ENCODE measurements at places on chromosomes 3 and 15. TPM values are rescaled to one million over a fixed set of nuclear protein-coding genes. Genes with fewer than 3 reads are reported as not detected.

SUCLG2 gene
- total RNA-seq = 78.0 TPM

DNA sequence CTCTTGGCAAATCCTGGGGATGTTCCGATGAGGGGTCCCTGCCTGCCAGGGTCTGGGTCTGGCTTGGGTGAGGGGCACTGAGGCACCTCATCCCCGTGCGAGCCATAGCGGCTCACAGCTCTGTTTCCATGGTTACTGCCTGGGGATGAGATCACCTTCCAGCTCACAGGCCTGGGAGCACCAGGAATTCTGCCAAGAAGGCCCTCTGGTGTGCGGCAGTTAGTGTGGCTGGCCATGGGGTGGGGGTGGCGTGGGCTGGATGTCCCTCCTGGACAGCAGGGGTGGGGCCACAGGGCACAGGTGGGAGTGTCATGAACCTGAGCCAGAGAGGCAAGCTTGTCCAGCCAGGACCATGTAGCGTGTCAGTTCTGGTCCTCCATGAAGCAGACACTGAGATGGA is 22.1 kb upstream of the PRR23E start:
- peak; percentile 49 for ATAC-seq

- no peak for ATAC-seq
Observed at GRCh38 chr3:164380156-164380555, 698.1 kb downstream of the SI start.

MEIS2 gene
- 21.5 TPM for total RNA-seq

DNA sequence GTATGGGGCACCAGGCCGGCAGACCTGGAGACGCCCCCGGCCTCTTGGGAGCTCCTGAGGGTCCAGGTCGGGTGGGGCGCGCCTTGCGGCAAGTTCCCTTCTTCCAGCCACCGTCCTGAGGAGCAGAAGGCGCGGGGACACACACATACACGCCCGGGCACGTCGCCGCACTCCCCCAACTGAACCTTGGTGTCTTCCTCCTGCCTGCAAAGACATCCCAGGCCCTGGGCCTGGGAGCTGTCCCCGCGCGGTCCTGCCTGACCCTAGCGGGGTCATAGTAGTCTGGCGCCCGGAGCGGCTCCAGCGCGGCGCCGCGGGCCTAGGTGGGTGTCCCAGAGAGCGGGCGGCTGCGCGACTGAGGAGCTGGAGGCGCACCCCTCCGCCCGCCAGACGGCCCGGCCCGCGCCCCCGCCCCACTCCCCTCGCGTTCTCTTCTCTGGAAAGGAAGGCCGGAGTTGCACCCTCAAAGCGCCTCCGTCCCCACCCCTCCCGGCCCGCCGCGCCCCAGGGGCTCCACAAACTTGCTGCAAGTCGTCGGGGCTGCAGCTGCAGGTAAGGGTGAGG is 185.9 kb upstream of the LINGO1 start:
- no peak for ATAC-seq

- peak; percentile 90 for ATAC-seq
Observed at GRCh38 chr3:135487261-135487660, 478.3 kb upstream of the PPP2R3A start.

DNA sequence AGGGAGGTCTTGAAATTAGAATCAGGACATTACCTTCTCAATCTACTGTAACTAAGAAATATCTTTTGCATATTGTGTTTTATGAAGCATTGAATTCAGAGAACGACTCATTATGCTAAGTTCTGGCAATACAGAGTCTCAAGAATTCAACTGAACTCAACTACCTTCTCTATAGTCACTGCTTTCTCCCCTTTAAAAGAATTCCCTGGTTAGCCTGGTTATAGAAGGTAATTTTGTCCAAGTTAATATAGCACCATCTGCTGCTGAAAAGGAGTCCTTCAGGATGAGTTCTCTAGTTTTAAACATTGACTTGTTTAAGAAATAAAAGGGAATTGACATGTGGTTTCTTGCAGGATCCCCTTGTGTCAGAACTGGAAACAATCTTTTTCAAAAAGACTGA is 60.2 kb downstream of the IL16 start:
- no peak for ATAC-seq

GRCh38 chr3:21919383-21919782 is 168.4 kb upstream of the ZNF385D start:
- peak; percentile 60 for ATAC-seq

- no peak for ATAC-seq
Observed at GRCh38 chr3:57779666-57780065, 23.6 kb downstream of the SLMAP start.

ZNF860 gene
- 0.78 TPM for total RNA-seq

- no peak for ATAC-seq
Observed at GRCh38 chr3:124007186-124007585, 15.3 kb upstream of the ROPN1 start.

DNA sequence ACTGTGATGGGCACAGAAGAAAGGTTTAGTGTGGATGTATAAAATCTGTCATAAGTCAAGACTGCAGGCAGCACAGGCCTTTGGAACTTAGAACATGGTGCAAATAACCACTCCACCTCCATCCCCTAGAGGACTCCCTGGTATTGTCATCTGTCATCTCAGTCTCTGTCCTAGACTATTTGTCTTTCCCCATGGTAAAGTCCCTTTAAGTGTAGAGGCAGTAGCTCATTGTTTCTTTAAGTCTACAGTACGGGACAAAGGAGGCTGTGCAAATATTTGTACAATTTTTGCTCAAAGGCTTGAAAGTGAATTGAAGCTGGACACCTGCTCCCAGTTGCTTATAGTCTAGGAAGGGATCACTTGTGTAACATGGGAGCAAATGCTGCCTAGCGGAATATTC is 3.2 kb upstream of the PXYLP1 start:
- peak; percentile 13 for ATAC-seq

- ATAC-seq = no peak
Observed at GRCh38 chr15:25875566-25875965, 12.4 kb upstream of the ATP10A start.

- ATAC-seq = no peak
Observed at GRCh38 chr15:100730129-100730528, 127.7 kb downstream of the ASB7 start.

VIPR1 gene
- 1.4 TPM for total RNA-seq

- no peak for ATAC-seq
Observed at GRCh38 chr15:89368566-89369223, 34.1 kb upstream of the POLG start.

GRCh38 chr15:99123713-99124451 is 19.0 kb downstream of the SYNM start:
- peak; percentile 98 for ATAC-seq

DNA sequence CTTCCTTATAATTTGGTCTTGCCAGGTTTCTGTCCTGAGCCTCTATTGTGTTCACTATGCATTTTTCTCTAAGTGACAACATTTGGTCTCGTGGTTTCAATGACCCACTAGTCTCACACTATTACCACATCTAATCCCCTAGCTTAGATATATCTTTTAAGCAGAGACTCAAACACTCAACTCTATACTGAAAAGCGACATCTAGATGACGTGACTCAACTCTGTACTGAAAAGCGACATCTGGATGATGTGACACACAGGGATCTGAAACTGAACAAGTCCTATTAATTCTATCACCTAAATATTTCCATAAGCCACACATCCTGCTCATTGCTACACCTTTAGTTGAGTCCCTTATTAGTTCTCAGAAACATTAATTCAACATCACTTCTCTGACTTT is 141.7 kb upstream of the MBNL1 start:
- ATAC-seq = no peak

GRCh38 chr15:101269479-101270223 is 7.6 kb downstream of the SELENOS start:
- ATAC-seq = peak; percentile 24

DNA sequence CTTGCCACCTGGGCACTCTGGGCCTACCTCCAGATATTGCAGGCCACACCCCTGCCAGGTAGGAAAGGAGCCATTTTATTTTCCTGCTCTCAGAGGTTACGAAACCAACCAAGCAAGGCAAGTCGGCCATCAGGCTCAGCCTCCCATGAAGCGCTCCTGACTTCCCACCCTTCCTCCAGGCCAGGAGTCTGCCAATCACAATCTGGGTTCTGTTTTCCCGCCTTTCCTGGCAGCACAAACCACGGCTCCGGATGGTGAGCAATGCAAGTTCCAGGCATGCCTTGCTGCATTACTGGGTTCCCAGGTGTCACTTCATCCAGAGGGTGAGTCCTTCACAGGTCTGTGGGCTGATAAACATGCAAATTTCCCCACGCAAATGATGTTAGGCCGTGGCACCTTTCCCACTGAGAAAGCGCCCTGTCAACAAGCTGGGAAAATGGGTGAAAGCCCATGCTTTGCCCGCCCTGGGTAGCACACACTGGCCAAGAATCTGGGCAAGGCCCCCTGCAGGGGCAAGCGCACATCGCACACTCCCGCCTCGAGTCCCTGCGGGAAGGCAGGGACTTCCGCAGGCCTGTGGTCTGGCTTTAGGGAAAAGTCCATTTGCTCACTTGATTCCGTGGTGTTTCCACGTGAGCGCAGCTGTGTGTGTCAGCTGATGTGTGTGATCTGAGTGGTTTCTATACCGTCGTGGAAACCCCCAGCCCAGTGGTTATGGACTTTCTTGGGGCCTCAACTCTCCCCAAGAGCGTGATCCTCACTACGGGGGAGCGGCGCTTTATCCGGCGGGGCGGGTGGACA is 61.6 kb upstream of the RYK start:
- no peak for ATAC-seq

DNA sequence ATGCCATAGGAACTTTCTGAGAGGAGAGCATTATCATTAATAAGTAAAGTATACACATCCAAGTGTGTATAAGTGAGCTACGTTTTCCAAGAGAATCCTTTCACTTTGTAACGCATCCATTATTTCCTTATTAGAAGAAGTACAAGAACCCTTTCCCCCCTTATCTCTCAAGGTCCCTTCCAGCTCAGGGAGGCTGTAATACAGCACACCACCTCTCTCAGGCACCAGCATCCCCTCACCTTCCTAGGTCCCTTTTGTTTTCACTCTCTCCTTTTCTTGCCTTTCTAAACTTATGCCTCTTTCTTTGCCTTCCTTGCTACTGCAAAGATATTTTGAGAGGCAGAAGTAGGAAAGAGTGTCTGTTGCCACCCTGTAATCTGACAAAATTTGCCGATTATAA is 446.0 kb downstream of the GRM7 start:
- no peak for ATAC-seq

ISY1 gene
- total RNA-seq = 23.0 TPM

BLM gene
- total RNA-seq = 11.4 TPM

DNA sequence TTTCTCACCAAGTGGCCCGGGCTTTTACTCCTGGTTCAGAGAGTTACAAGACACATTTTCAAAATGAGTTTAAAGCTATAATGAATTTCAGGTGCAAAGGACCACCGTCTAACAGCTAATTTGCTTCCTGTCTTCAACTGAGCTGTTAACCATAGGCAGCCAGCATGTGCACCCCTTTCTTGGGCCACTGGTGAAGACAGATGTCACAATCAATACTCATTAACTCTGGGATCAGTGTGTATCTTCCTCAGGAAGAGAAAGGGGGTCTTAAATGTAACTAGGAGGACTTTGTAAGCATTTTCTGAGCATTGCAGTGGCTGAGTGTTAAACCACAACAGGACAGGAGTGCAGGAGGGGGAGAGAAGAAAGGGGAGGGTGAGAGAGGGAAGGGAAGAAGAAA is 750.7 kb upstream of the CFAP20DC start:
- ATAC-seq = no peak

DNA sequence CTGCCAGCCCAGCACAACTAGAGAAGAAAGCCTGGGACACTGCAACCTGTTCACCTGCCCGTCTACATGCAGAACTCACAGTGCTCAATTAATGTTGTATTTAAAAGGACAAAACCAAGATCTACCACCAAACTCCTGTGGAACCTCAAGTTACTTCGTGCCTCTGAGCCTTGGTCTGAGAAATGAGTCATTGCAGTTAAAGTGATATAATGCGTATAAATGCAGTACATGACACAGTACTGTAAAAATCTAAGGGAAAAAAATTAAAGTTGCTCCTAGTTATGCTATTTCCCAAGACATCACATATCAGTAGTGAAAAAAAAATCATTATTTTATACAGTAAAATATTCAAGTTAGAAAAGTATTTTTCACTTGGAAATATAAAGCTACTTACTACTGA is 138.9 kb downstream of the ZIC4 start:
- ATAC-seq = no peak

GRCh38 chr3:135106445-135106844 is 311.4 kb downstream of the EPHB1 start:
- peak; percentile 30 for ATAC-seq

- no peak for ATAC-seq
Observed at GRCh38 chr3:70614111-70614510, 301.7 kb upstream of the MDFIC2 start.

CATSPER2 gene
- total RNA-seq = 4.7 TPM

DNA sequence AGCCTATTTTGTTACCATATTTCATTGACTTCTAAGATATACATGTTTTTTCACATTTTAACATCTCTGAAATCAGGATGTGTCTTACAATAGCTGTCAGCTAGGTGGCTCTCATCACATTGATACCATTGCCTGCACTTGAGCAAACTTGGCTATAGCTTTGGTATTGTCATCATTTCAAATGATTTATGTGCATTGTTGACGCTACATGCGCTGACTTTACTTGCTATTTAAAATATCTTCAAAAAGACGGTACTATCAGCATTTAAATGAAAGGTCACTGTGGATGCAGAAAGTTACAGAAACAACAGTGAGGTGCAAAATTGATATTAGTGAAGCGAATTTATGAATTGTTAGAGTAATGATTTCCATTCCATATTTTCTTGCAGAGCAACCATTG is 54.0 kb upstream of the ABHD2 start:
- no peak for ATAC-seq

DNA sequence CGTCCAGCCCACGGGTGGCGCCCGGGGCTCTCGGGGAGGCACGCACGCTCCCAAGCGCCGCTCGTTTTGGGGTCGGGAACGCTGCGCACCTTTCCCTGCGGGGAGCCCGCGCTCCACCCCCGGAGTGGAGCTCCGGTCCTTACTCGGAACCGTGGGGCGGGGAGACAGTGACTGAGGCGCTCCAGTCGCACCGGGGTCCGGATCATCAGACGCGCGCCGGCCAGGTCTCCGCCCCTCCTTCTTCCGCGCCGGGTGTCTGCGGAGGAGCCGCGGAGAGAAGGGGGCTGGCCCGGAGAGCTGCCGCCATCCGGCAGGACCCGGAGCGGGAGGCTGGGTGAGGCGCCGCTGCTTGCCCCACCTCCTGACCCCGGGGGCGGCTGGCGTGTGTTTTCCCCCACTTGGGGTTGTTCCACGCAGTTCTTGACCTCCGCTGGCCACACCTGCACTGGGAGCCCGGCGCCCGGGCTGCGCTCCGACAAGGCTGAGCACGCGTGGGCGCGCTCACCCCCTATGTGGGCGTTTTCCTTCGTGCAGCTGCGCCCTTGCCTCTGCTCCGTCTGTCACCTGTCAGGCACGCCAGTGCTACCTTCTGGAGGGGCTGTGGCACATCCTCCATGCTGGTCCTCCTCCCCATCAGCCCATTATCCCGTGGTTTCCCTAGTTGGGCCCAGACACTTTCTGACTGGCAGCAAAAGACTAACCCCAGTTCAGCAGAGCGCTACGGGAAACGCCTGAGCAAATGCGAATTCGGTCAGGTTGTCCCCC is at the start of gene MCF2L2:
TSS of gene MCF2L2 (minus strand) at position 173 of the 765 bp plus-strand sequence. CDS start 642 bp downstream, outside the sequence.
- ATAC-seq = peak; percentile 85

- ATAC-seq = no peak
Observed at GRCh38 chr15:39127151-39127790, 453.6 kb upstream of the THBS1 start.
